Endothelial cell (in vitro differentiated cells): ENCODE measurements at places on chromosomes 11 and 22. TPM values are rescaled to one million over a fixed set of nuclear protein-coding genes. Genes with fewer than 3 reads are reported as not detected.
A peak's percentile ranks its signal among the peaks of the same experiment; 100 is the strongest.

Gene MAP6
- 0.26 TPM for total RNA-seq

Gene ABTB2
- 72.8 TPM for total RNA-seq

Gene OR8G1
- total RNA-seq = 0.13 TPM

- peaks cover 9% of the 10 kb centered on the region for H3K4me1 ChIP-seq
- no peak overlapping the region for H3K4me3 ChIP-seq
- DNase-seq = no peak
- H3K36me3 ChIP-seq = no peaks in the 10 kb centered on the region
These were observed 107.5 kb upstream of the OR4B1 start for GRCh38 chr11:48109046-48109666.

- no peaks in the 10 kb centered on the region for H3K4me1 ChIP-seq
- H3K27ac ChIP-seq = no peak overlapping the region
- no peak overlapping the region for H3K4me3 ChIP-seq
- H3K36me3 ChIP-seq = no peaks in the 10 kb centered on the region
- H3K27me3 ChIP-seq = peaks cover 8% of the 10 kb centered on the region
These were observed 137.8 kb downstream of the CEP164 start for GRCh38 chr11:117465236-117465997.

- no peak overlapping the region for H3K27ac ChIP-seq
- peaks cover 13% of the 10 kb centered on the region for H3K27me3 ChIP-seq
These were observed 4.2 kb downstream of the MRGPRF start for GRCh38 chr11:69008737-69009440.

GRCh38 chr11:3177931-3178330 lies 12.8 kb upstream of the OSBPL5 start:
- H3K4me3 ChIP-seq = no peak overlapping the region
- peaks cover 5% of the 10 kb centered on the region for H3K27me3 ChIP-seq
- no peak overlapping the region for H3K27ac ChIP-seq

DNA sequence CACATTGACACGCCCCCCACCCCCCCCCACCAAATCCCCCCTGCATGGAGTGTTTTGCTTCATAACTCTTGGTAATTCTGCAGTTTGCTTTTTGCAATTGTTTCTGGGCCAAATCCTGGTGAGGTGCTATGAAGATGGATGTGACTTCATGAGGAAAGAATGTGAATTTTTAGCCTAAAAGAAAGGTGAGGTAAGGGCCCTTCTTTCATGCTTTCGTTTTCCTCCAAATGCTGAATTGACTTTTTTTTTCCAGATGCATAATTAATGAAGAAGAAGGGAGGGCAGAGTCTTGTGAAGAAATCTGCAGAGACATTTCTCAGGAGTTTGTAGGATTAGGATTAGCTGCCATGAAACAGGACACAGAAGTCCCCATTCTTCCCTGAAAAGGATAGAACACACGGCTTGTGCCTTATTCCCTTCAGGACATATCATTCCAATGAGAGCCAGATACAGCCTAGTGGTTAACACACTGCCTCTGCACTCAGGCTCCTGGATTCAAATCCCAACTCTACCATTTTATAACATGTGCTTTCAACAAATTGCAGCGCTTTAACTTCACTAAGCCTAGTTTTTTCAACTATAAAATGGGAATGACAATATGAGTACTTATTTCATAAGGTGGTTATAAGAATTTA lies 19.6 kb upstream of the TBCEL start:
- no peak overlapping the region for H3K4me3 ChIP-seq
- no peaks in the 10 kb centered on the region for H3K36me3 ChIP-seq
- no peak for DNase-seq

DNA sequence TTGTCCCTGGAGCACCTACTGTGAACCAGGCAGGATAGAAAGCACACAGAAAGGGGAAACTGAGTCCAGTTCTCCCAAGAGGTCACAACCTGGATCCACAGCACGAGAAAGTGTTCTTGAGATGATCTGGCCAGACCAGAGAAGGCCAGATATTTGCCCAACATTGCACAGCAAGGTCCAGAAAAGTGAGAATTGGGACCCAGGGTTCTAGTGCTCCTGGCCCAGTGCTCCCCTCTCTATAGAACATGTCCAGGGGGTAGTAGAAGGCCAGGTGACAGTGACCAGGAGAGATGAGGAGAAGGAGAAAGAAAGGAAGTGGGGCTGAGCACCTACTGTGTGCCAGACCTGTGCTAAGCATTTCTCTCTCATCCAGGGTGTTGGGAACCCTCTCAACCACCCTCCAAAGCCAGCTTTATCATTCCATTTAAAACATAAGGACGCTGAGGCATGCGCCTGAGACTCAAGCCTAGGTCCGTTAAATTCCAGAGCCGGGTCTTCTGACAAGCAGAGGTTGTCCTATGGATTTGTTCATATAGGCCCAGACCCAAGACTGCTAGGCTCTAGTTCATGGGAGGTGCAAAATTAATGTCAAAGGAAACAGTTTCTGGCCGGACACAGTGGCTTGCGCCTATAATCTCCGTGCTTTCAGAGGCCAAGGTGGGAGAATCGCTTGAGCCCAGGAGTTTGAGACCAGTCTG lies 128.7 kb downstream of the MN1 start:
- H3K27ac ChIP-seq = no peak overlapping the region
- H3K36me3 ChIP-seq = peaks cover 3% of the 10 kb centered on the region
- peaks cover 17% of the 10 kb centered on the region for H3K4me1 ChIP-seq
- peaks cover 5% of the 10 kb centered on the region for H3K27me3 ChIP-seq
- H3K4me3 ChIP-seq = no peak overlapping the region

DNA sequence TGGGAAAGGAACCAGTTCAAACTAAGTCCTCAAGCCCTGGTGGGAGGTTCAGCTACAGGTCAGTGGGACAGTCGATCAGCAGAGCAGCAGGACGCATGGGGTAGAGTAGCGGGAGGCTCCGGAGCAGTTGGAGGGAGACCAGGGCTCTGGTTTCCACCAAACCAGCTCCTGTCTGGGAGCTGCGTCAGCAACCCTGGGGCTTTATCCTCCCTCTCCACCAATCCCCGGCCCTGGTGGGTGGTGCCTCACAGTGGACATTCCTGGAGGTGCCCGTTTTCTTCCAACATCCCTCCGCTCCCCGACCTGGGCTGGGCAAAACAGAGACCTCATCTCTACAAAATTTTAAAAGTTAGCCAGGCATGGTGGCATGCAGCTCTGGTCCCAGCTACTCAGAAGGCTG lies 32.4 kb downstream of the ZNF195 start:
- no peak overlapping the region for H3K4me3 ChIP-seq
- H3K4me1 ChIP-seq = no peaks in the 10 kb centered on the region
- peaks cover 2% of the 10 kb centered on the region for H3K27me3 ChIP-seq
- DNase-seq = no peak

GRCh38 chr11:67614730-67615714 lies 8.3 kb downstream of the NDUFV1 start:
- H3K4me1 ChIP-seq = peaks cover 4% of the 10 kb centered on the region
- no peak overlapping the region for H3K27ac ChIP-seq
- peaks cover 12% of the 10 kb centered on the region for H3K27me3 ChIP-seq
- DNase-seq = peak; percentile 77
- H3K4me3 ChIP-seq = no peak overlapping the region
- peaks cover 4% of the 10 kb centered on the region for H3K36me3 ChIP-seq
